ENCODE measurements at places on chromosomes 2 and 18.
A peak's percentile ranks its signal among the peaks of the same experiment; 100 is the strongest.

- DNase-seq, result no peak
These were observed 62.6 kb upstream of the FN1 start for GRCh38 chr2:215498431-215498830.

DNA sequence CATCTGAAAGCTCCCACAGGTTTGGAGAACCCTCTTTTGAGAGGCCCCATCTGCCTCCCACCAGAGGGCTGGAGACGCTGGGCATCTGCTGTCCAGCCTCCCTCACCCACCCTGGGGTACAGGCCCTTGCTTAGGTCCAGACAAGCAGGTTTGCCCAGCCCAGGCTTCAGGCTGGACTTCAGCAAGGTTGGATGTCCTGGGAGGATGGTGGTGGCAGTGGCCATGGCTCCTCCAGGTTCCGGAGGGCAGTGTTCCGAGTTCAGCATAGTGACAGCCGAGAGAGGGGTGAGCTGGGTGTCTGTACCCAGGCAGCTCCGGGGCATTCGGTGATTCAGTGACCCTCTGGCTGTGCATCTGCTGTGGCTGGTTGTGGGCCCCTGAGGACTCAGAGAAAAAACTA, 58.2 kb upstream of the HDAC4 start:
- DNase-seq, result no peak

DNA sequence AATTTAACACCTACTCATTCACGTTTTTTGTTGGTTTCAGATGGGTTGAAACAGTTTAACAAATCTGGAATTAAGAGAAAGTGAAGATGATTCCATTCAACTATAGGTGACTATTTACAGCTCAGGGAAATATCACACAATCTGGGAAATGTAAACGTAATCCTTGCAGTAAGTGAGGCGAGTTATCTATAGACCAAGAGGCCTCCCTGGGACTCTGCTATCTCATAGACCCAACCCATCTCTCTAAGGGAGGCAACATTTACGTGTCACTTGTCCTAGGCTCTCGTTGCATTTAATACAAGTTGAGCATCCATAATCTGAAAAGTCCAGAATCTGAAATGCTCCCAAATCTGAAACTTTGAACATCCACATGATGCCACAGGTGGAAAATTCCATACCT, 2.0 kb upstream of the MOB4 start:
- DNase-seq, result no peak

- peak; percentile 58 for DNase-seq
These were observed 152.9 kb upstream of the DNMT3A start for GRCh38 chr2:25494616-25495015.

GRCh38 chr2:230418341-230419016, 2.5 kb downstream of the SP100 start:
- DNase-seq, result peak; percentile 65

Measured in fibroblast of the aortic adventitia (primary cell).